ENCODE measurements at places on chromosomes 6 and 20.

DNA sequence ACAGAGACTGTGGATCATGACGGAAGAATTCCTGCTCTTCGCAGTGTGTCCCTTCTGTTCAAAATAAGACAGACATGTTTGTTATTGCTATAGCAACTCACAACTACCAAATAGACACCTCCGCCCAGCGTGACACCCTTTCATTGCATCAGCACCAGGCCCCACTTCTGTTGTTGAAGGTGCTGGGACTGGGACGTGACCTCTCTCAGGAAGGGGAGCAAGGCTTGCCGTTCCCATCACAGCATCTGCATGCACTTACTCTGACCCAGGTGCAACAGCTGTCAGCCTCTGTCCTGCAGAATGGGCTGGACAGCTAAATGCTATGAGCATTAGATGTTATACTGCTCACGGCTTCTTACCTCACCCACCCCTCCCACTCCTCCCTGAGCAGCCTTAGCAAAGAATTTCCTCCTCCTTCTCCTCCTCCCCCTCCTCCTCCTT, 94.1 kb downstream of the DACT2 start:
- DNase-seq: no peak

GRCh38 chr6:148864941-148865340, 118.1 kb downstream of the UST start:
- no peak for DNase-seq

DNA sequence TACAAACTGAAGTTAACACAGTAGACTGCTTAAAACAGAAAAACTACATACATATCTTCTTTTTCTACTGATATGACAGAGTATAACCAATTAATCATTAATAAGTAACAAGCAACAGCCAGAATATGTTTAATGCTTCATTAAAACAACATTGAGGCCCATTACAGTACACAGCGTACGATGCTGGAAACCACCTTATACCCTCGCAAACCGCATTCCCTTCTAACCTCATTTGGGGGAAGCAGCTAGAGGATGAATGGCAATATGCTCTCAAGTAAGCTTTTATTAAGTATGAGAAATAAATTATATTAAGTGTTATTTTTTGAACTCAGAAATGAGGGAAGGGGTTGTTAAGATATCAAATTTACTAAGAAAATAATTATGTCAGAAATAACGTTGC, 142.4 kb downstream of the GMDS start:
- DNase-seq: no peak

- DNase-seq: peak; percentile 26
Measured at GRCh38 chr6:116572162-116572561, 858 bp downstream of the RWDD1 start.

DNA sequence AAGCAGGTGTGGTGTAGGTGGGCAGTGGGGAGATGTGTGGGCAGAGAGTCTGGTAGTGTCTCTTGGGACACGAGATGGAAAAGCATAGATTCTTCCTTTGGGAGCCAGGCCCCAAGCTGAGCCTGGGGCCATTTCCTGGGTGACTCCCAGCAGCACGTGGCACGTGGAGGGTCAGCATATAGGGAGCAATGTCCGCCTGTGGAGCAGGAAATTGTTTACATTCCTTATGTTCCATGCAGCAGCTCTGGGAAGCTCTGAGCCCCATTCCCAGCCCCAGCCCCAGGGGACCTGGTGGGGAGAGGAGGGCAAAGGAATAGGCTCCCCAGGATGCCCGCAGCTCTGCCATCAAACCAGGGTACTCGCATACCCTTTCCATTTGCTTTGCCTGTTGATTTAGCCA, 57.6 kb downstream of the DAAM2 start:
- no peak for DNase-seq

- no peak for DNase-seq
Measured at GRCh38 chr6:151109361-151109760, 130.4 kb upstream of the AKAP12 start.

DNA sequence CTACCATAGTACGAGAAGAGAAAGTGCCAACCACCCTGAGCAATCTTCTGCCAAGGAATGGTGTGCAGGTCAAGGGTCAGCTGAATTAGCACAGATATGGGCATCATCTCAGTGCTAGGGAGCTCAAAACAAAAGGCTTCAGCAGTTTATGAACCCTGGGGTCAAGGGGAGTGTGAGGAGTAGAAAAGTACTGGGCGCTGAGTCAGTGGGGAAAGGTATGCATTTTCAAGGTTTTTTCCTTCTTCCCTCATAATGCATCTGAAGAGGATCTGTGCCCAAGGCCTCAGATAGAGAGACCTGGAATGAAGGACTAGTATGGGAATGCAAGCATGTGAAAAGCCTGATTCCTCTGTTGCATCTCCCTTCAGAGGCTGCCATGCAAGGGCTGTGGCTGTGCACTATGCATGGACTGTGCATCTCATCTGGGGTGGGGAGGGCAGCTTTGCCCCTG, 81.7 kb downstream of the PERP start:
- no peak for DNase-seq

DNA sequence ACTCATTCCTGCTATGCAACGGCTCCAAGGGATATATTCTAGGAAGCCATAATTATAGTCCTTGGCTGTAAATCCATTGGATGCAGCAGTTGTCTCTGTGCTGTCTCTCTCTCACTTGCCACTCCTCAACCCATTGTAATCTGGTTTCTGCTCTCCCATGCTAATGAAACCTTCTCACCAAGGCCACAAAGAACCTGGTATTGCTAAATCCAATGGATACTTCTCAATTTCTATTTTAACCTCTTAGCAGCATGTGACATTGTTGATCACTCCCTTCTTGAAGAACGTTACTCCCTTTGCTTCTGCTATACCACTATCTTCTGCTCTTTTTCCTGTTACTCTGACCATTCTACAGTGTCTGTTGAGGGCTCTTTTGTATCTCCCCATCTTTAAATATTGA, 39.8 kb upstream of the GCLC start:
- DNase-seq: no peak

DNA sequence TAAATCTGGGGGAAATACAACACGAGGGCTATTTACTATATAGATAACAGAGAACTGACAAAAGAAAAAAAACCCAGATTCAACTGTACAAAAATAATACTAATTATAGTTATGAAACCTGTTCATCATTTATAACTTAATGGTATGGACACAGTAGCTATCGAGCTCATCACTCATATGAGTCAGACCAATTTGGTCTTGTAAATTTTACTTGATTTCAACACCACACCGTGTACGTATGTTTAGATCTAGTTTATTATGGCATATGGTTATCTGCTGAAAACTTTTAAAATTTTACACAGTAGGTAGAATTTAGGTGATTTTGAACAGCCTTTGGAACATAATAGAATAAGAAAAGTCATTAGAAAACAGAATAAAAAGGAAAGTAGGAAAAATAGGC, 5.5 kb downstream of the MYLK4 start:
- no peak for DNase-seq

DNA sequence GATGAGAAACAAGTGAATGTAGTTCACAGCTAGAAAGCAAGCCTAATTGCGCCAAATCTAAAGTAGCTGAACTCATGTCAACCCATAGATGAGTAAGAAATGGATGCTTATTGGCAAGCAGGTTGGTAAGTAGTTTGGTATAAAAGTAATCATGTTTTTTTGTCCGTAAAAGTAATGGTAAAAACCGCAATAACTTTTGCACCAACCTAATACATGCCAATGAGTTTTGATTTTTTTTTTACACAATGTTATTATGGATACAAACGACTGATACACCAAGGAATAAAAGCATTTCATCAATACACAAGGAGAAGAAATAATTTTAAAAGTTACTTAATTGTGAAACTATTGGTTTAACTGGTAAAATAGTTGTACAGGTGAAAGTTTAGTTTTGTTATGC, 977.5 kb downstream of the EYS start:
- DNase-seq: no peak

DNA sequence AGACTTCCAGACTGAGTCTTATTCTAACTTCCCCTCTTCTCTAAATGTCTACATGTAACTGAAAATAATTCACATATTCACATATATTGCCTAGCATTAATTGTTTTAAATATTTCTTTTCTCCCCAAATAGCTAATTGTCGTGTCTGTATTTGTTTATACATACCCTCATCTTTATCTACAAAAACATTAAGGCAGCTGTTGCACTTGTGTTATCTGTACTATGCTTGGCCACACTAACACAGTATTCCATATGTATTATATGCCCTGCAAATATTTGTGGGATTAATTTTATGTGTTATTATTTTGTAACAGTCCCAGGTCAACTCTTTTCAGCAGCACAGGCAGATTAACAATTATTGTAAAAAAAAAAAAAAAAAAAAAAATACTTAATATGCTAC, 11.7 kb downstream of the HDAC2 start:
- DNase-seq: no peak

GRCh38 chr20:23657202-23657601, 19.4 kb upstream of the CST3 start:
- DNase-seq: no peak

GRCh38 chr6:127517693-127518092, 1.4 kb downstream of the MTCL3 start:
- DNase-seq: no peak

DNA sequence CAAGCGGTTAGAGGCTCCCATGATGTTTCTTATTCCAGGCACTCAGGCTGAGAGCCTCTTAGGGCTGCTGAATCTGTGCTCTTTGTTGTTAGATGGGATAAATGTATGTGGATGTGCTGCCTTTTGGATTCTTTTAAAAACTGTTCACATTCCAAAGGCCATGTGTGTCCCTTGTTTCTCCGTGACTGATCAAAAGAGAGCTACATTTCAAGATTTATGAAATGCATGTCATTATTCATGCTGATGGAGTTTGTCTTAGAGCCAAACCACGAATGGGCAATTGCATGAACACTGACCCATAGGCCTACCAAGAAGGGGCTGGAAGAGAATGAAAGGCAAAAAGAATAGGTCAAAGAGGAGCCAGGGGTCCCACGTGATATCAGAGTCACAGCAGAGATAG, 104.9 kb upstream of the TSHZ2 start:
- no peak for DNase-seq

DNA sequence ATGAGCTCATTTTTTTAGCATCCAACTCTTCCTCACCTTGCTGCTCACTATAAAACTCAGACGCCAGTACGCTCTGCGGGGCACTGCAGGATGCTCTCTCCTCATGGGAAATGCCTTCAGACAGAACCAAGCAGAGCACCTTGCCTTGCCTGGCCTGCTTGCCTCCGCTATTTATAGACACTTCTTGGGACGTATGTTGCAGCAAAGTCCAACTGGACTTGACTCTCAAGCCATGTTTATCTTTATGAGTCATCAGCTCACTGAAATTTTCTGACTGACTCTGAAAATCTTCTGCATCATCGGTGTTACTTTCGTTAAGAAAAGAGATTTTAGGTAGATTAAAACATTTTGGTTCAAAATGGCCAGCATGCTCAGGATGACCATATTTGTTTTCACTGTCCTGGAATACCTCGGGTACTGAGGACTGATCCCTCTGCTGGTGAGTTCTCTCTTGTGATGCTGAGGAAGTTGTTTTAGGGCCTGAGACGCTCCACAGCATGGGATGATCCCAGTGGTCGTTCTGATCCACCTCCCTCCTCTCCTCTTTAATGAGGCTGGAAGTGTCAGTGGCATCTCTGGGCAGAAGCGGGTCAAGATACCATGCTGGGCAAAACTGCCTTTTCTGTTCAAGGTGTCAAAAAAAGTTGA, 204.5 kb downstream of the KIF16B start:
- no peak for DNase-seq

GRCh38 chr6:24387818-24388217, 14.9 kb upstream of the MRS2 start:
- no peak for DNase-seq

- DNase-seq: no peak
Measured at GRCh38 chr6:31728767-31729514, at the start of gene DDAH2. TSS of gene DDAH2 (minus strand) at chr6:31729299. CDS start at chr6:31729161, 138 bp downstream.

DNA sequence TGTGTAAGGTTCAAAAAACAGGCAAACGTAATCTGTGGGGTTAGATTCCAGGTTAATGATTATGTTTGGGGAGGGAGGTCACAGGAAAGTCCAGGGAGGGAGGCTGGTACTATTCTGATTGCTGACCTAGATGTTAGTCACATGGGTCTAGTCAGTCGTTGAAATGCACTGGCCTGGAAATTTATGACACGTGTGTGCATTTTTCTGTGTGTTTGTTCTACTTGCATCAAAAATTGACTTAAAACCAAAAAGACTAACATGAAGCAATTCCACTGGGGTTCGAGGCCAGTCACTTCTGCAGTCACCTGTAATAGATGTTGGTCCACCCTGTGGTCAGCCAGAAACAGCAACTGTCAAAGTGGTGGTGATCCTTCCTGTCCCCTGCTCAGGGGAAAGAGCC, 104.2 kb upstream of the MLN start:
- DNase-seq: no peak

DNA sequence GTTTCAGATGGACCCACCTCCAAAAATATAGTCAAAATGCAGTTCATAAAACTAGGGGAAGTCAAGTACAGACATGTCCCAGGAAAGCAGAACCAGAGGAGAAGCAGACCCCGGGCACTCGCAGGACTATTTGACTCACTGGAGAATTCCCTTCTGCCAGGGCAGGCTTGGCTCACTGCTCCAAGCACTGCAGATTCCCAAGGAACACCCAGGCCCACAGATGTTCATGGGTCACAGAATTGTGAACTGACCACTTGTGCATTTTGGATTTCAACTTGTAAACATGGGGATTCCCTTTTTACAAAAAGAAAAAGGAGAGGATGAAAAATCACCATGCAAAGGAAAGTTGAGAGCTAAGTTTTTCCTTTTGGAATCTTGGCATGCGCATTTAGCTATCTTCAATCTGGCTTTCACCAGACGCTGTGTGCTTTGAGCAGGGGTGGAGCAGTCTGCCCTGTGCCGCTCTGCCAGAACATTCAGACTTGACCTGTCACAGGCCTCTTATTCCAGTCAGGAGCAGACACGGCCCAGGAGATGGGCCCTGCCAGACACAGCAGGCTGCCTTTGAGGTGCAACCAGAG, 237.5 kb upstream of the TAB2 start:
- DNase-seq: no peak

DNA sequence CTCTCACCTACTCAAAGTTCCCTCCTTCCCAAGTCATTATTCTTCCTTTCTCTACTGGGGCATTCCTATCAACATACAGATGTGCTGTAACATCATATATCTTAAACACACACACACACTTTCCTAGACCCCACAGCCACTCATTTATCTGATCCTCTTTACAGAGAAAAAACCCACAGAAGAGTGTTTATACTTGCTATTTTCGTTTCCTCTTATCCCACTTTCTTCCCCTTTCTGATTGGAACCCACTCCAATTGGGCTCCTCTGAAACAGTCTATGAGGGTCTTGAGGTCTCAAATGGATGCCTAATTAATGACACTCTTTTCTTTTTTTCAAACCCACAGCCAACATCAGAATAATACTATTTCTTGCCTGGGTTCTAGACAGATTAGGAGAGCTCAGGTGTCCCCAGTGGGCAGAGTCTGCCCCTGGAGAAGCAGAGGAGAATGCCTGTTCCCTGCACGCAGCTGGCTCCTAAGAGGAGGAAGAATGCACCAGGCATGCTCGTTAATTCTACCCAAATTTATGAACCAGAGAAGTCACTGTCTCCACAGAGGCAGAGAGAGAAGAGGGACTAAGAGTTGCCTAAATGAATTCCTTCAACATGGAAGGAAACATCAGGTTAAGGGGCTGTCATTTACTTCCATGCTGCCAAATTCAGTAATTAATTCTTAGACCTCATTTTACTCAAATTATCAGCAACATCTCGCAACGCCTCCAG, 65.9 kb downstream of the CRYBG1 start:
- no peak for DNase-seq

All from activated CD4-positive, alpha-beta T cell treated with anti-CD3 and anti-CD28 coated beads for 36 hours (primary cell).